ENCODE measurements at places on chromosomes 6 and 20.

GRCh38 chr20:1041845-1042390 lies 39.8 kb upstream of the RSPO4 start:
- DNase-seq: no peak

- DNase-seq: no peak
Measured at GRCh38 chr6:73240730-73241129, 15.4 kb upstream of the KHDC1L start.

DNA sequence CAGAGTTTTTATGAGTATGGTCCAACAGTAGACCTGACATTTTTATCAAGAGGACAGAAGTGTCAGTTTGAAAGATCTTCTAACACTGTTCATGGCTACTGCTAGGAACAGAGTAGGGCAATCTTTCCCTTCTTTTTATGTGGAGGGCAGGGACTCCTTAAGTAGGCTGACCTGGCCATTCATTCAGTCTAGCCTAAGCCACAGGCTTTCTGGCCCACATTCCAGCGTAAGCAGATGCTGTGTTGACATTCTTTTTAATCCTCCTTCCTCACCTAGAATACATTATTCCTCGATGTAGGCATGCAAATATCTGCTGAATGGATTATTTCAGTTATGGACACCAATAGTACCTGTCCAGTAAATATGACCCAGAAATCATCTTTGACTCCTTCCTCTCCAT lies 188.3 kb downstream of the ATXN1 start:
- DNase-seq: no peak

DNA sequence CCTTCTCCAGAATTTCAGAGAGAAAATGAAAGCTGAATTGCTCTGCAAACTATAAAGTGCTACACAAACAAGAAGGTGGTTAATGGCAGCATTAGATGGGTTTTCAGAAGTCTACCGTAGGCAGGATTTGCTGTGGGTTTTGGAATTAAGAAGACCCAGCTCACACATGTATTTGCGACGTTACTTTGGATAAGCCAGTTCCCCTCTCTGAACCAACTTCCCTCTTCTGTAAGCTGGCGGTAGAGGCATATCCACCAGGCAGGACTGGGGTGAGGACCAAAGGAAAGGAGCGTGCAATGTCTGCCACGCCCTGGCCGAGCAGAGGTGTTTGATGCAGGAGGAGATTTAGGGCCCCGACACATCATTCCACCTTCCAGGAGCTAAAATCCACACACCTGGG lies 6.9 kb downstream of the RSPO4 start:
- DNase-seq: no peak

DNA sequence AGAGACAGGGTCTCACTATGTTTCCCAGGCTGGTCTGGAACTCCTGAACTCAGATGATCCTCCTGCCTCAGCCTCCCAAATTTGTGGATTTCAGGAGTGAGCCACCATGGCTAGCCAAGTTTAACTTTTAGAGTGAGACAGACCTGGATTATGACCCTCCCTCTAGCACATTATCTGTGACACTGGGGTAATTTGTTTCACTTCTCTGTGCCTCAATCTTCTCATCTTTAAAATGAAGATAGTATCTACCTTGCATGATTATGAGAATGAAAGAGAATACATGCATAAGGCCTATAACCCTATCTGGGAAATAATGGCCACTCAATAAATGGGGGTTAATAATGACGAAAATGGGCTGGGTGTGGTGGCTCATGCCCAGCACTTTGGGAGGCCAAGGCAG lies 373.6 kb downstream of the SYNE1 start:
- no peak for DNase-seq

GRCh38 chr6:27140999-27141528 lies 106.4 kb upstream of the PRSS16 start:
- no peak for DNase-seq

DNA sequence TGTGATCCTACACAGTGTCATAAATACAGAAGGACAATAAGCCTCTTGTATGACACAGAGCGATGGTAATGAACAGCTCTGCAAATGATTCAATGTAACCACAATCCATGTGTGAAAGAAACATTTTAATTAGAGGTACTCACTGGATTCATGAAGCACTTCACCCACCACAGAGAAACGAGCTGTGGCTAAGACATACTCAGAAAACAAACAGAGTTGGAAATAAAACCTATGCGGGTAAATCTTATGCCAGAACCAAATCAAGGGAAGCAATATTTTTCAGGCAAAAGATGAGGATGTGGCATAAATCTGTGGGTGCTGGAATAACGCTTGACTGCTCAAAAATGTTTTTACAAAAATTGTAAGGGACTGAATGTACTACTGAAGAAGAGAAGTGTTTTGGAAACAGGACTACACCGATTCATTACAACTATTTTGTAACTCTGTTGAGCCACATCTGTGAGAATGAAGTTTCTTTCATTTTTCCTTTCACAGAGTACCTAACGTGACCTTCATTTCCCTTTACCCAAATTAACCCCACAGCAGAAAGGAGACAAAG lies 112.1 kb downstream of the WDR27 start:
- no peak for DNase-seq

DNA sequence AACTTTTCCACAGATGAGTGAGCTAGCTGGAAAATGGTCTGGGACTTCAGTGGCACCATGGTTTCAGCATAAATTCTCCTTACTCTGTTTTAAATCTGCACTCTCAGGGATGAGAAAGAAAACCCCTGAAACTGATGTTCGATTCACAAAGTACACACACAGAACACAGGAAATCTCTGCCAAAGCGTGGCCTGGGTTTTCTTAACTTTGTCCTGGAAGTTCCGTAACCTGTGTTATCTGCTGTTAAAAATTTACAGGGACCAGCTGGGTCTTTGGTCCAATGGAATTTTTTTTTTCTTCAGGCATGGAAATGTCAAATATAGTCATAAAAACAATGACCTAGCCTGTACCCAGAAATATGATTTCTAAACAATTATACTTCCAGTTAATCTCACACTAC lies 7.3 kb downstream of the SCML4 start:
- no peak for DNase-seq

GRCh38 chr6:3190056-3190455 lies 32.7 kb upstream of the TUBB2A start:
- DNase-seq: no peak

GRCh38 chr20:49452011-49452482 lies 30.4 kb downstream of the KCNB1 start:
- no peak for DNase-seq

Measured in NCI-H69 (cell line).